ENCODE measurements at places on chromosomes 12 and 14.

DNA sequence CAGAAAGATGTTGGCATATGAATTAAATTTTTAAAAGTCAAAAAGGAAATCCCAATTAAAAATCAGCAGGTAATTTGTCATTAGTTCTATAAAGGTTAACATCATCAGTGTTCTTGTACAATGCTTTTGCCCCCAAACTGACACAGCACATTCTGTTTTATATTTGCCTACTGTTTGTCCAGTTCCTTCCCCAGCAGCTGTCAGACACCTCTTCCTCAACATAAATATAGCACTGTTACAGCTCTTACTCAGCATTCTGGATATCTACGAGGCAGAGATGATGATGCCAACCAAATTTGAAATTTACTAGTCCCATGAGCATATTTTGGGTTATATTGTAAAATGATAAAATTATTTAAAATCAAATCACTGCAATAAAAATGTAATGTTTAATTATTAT, 124.6 kb downstream of the SINHCAF start:
- no peak for DNase-seq

- no peak for DNase-seq
Observed at GRCh38 chr12:42791399-42791798, 201.9 kb upstream of the PRICKLE1 start.

DNA sequence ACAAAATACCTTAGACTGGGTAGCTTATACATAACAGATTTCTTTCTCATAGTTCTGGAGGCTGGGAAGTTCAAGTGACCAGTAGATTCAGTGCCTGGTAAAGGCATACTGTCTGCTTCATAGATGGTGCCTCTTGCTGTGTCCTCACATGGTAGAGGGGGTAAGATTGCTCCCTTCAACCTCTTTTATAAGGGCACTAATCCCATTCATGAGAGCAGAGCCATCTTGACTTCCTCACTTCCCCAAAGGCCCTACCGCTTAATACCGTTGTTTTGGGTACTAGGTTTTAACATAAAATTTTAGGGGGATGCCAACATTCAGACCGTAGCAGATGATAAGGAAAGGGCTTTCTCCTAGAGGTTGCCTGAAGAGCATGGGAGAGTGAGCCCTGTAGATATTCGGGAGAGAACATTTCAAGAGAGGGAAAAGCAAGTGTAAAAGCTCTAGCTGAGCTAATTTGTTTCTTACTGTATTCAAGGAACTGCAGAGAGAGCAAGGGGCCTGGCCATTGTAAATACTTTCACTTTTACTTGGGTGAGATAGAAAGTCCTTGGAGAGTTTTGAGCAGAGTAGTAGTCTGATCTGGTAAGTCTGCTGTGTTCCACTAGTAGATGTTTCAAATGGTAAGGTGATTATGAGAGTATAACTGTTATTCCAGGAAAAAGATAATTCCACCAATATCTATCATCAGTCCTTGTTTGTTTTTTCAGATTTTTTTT, 27.3 kb downstream of the FRS2 start:
- DNase-seq: no peak

GRCh38 chr12:121214855-121215745, 5.2 kb downstream of the P2RX4 start:
- DNase-seq: no peak

GRCh38 chr12:76216585-76217472, 131.4 kb downstream of the BBS10 start:
- DNase-seq: no peak

GRCh38 chr14:59964251-59965007, 44.5 kb downstream of the LRRC9 start:
- no peak for DNase-seq

GRCh38 chr12:52829986-52830770, 3.9 kb downstream of the KRT79 start:
- no peak for DNase-seq

GRCh38 chr12:2547273-2548044, 247.3 kb upstream of the FKBP4 start:
- no peak for DNase-seq

Data from cerebellar cortex (tissue), 1 donor.